ENCODE measurements at places on chromosomes 13 and 19.
A peak's percentile ranks its signal among the peaks of the same experiment; 100 is the strongest.

DNA sequence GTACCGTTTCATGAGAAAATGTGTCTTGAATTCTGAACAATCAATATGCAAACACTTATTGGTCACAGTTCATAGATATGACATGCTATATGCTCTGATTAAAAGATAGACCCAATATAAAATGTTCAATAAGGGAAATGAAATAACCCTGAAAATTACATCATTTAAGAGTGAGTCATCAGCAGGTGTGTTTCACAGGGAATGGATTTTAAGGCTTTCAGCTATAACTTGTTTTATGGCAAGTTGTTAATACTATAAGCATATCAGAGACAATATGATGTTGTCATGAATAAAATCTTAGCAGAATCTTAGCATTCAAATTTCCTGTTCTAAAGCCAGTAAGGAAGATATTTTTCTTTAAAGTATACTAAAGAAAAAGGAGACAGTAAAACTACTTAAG is 483.4 kb upstream of the PCDH9 start:
- no peak for DNase-seq

DNA sequence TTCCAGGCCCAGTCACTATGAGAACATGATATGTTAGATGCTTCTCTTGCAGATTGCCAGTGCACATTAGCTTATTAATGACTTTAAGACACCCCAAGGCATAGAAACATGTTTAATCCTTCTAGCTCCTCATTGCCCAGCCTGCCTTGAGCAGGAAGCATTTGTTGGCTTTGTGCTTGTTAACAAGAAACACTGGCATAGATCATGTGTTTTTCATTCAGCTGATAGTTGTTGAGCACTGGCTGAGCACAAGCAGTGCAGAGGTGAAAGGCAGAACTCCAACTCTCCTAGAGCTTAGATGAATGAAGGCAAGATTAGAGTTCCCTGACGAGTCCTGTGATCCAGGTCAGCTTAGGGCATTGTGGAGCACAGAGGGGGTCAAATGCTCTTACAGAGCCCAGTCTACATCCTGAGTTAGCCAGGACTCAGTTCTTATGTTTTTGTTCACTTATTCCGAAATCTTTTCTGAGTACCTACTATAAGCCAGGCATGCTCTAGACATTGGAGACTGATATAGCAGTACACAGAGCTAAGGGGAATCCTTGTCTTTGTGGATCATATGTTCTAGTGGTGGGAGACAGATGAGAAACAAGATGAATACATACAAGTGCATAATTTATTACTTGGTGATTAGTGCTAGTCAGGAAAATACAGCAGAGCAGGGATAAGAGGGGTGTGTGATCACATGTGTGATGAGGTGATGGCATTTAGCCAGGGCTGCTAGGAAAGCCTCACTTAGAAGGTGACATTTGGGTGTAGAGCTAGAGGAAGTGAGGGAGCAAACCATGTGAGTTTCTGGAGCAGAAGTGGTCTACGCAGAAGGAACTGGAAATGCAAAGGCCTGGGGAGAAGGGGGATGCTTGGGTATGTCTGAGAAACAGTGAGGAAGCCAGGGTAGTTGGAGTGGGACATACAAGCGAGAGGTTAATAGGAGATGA is 101.2 kb downstream of the WASF3 start:
- DNase-seq, result no peak

- DNase-seq, result peak; percentile 24
Measured at GRCh38 chr19:4916292-4917082, 7.2 kb downstream of the UHRF1 start.

- DNase-seq, result no peak
Measured at GRCh38 chr13:110133425-110134235, 173.3 kb downstream of the COL4A1 start.

- no peak for DNase-seq
Measured at GRCh38 chr13:63948045-63948444, 2532.4 kb upstream of the PCDH20 start.

DNA sequence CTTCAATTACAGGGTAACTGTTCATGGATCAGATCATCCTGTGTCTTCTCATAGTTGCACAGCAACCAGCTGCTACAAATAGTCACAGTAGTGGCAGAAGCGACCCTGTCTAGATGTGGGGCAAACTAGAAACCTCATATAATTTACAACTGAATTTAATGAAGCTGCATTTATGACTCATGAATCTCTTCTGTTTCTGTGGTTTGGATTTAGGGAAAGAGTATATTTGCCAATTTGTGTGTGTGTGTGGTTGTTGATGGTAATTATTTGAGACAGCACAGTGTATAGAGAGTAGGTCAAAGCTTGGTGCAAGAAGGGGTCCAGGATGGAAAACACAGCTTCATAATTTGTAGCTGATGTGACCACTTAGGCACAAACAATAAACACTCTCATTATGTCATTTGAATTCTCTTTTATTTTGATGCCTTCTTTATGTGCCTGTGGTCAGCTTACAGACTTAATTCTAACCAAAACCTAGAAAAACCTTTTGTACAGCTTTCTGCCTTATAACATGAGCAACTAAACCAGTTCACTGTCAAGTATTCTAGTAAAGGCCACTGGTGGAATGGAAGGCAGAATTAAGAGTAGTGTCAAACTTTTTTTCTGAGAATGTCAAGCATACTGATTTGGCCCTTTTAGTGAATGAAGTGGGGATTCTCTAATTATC is 218.1 kb downstream of the TBC1D4 start:
- DNase-seq, result no peak

DNA sequence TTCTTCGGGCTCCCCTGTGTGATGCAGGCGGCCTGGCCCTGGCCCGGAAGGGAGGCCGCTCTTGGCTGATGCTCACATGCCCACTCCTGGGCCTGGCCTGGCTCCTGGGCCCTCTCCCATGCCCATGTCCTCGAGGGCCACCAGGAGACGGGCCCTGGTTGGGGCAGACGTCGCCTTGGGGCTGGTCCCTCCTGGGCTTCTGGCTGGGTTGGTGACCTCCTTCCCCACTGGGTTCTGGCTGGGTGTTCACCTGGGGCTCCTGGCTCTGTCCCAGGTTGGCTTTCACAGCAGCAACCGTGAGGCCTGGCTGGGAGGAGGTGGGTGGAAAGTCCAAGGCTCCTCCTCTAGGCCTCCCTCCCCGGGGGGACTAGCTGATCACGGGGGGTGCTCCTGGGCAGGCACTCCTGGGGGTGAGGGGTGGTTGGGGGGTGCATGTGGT is 15.5 kb upstream of the SLC7A10 start:
- DNase-seq, result no peak

All from T-helper 17 cell (primary cell).